ENCODE measurements at places on chromosomes 6 and 20.

- no peak for DNase-seq
Measured at GRCh38 chr20:9156529-9157280, 87.8 kb downstream of the PLCB4 start.

GRCh38 chr20:49097159-49097558 is 51.0 kb downstream of the CSE1L start:
- DNase-seq: no peak

GRCh38 chr6:17662585-17662984 is 44.1 kb downstream of the NUP153 start:
- no peak for DNase-seq

DNA sequence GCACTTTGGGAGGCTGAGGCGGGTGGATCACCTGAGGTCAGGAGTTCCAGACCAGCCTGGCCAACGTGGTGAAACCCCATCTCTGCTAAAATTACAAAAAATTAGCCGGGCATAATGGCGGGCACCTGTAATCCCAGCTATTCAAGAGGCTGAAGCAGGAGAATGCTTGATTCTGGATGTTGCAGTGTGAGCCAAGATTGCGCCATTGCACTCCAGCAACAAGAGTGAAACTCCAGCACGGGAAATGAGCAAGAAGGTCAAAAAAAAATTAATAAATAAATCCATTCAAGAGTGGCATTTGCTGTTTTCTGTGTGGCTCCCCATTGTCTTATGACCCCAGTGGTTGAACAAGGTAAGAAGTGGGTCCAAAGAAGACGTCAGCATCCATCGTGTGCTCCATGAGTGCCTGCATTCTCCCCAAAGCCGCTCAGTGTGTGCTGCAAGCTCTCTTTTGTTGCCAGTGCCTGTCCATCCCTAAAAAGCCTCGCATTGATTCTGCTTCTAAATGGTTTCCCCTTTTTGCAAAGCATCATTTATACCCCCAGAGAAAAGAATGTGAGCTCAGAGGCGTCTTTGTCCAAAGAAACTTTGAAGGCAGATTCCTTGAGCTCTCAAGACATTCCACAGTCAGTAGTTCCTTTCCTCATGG is 38.8 kb upstream of the MAP3K4 start:
- DNase-seq: no peak

- peak; percentile 26 for DNase-seq
Measured at GRCh38 chr20:33373735-33374605, 27.3 kb downstream of the CDK5RAP1 start.
